GM06990 (cell line): ENCODE measurements at places on chromosomes 2 and 18.

- DNase-seq = no peak
These were observed 195.7 kb upstream of the FANCL start for GRCh38 chr2:58436872-58437271.

DNA sequence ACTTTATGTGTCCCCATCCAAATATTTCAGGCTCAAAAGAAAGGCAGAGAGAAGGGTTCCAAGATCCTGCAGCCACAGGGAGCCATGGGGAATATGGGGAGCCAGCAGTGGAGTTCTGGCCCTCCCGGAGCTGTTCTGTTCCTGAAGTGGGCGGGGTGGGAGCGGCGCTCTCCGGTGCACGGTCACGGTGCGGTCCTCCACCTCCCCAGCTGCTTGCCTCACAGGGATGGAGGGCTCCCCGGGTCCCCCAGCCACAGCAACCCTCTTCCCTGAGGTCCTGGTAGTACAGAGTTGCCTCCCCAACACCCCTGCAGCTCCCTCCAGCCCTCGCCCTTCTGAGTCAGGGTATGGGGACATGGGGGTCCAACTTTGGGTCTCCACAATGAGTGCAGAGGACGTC is 26.2 kb upstream of the SNED1 start:
- DNase-seq = no peak

- DNase-seq = no peak
These were observed 371.8 kb upstream of the GCFC2 start for GRCh38 chr2:76082509-76082908.

- no peak for DNase-seq
These were observed 107.5 kb downstream of the DTNA start for GRCh38 chr18:34817636-34818035.

- no peak for DNase-seq
These were observed 12.8 kb upstream of the GCG start for GRCh38 chr2:162164802-162165201.

GRCh38 chr2:45496869-45497268 is 114.2 kb downstream of the SRBD1 start:
- DNase-seq = no peak

DNA sequence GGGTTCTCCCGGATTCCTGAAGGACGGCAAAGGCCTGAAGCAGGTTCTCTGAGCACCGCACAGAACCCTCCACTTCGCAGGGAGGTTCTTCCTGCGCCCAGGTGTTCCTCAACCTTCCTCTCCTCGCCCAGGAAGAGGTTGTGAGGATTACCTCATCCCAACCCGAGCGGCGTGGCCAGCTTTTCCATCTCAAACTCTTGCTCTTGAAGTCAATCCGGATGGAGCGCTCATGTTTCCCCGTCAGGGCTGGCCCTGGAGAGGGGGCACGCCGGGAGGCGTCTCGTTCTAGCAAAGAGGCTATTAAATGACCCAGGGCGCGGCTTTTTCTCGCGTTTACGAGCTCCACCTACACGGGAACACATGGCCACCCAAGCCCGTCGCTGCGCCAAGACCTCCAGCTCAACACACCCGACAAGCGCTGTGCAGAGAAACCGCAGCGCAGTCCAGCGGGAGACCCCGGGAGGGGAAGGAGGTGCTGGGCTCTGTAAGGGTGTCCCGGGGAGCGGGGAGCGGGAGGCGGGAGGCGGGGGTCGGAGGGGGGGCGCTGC is 540 bp upstream of the RAB10 start:
- DNase-seq = no peak

DNA sequence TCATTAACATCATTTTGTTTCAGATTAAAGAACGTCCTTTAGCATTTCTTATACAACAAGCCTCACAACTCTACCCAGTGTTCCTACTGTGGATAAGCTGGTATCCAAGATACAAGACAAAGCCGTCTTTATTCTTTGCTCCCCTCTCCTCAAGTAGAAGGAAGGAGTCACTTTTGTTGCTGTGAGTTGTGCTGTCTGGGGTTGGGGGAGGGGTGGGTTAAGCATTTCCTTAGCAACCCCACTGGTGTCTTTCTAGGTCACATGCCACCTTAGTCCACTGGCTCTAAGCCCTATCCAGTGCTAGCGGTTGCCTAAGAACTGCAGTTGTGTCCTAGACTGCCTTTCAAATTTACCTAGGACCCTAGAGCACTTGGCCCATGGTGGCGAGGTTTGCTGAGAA is 155.6 kb upstream of the PIEZO2 start:
- no peak for DNase-seq

DNA sequence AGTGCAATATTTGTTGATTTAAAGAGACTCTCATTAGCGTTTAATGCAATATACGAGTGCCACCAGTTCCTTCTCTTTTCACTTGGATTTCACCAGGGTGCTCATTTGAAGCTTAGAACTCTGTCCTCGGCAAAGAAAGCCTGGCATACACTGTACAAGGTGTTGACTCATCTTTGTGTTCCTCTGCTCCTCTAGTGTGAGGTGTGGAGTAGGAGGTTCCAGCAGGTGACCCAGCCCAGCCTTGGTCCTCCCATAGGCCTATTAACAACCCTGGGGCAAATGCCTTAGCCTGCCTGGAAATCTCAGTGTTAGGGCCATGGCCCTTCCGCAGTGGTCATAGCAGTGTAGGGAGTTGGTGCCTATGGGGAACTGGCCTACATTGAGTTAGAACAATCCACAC is 20.1 kb downstream of the BCL2L11 start:
- DNase-seq = no peak

DNA sequence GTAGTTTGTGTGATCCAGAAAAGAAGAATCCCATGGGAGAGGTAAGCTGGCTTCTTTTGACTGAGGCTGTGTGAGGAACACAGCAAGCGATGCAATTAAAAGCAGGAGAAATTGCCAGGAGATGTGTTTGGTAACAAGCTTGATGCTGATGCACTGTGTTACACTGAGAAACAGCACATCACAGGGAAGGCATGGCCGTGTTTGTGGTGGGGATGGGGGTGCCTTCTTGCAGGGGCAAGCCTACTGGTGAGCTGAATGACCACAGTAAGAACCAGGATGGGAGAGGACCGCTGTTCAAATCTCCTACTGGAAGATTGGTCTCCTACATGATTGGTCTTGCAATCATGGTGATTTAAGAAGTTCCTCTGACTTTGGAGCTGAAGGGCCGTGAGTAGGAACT is 477.7 kb upstream of the HS6ST1 start:
- DNase-seq = no peak

DNA sequence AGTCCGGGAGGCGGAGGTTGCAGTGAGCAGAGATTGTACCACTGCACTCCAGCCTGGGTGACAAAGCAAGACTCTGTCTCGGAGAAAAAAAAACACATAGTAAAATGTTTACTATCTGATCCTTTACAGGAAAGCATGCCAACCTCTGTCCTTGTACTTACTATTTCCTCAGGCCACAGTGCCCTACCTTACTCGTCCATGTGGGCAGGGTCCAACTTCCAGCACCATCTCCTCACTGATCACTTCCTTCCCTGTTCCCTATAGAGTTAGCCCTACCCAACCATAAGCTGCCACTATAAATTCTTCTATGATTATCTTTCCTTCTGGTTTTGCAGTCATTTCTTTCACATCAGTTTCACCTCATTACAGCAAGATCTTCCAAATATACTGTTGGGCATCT is 136.2 kb downstream of the MYO5B start:
- no peak for DNase-seq

DNA sequence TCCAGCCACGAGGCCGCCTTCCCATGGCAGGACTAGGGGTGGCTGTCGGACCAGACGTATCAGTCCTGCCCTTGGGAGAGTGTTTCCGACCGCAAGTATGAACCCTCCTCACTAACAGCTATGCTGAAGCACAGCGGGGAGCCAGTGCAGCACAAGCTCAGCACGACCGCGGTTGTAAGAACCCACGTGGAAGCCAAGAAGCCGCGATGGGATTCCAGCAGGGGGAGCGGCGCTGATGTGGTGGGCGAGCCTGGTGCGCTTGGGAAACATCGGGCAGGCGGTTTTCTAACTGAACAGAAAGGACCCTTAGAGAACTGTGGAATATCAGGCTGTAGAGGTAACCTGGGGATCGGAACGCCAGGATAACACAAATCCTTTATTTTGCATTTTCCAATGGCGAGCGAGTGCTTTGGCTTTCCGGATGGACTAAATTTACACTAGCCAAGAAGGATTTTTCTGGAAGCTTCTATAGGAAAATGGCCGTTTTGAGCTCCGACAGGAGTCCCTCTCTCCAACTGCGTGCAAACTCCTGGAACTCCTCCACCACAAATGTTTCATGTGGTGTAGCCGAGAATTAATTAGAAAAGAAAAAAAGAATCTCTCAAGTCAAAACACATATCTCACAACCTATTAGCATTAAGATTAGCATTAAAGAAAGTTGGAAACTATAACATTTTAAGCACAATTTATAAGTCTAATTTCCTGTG is 132.0 kb upstream of the MYCN start:
- DNase-seq = no peak

- DNase-seq = no peak
These were observed 698 bp upstream of the TMEM237 start for GRCh38 chr2:201644001-201644400.

- DNase-seq = no peak
These were observed 101.8 kb downstream of the CD226 start for GRCh38 chr18:69845593-69846506.

- no peak for DNase-seq
These were observed 125.3 kb upstream of the NRP2 start for GRCh38 chr2:205556841-205557539.

- DNase-seq = no peak
These were observed 48.6 kb downstream of the SPRED2 start for GRCh38 chr2:65383541-65384488.

- DNase-seq = no peak
These were observed 119.0 kb upstream of the ALKAL2 start for GRCh38 chr2:406876-407275.

DNA sequence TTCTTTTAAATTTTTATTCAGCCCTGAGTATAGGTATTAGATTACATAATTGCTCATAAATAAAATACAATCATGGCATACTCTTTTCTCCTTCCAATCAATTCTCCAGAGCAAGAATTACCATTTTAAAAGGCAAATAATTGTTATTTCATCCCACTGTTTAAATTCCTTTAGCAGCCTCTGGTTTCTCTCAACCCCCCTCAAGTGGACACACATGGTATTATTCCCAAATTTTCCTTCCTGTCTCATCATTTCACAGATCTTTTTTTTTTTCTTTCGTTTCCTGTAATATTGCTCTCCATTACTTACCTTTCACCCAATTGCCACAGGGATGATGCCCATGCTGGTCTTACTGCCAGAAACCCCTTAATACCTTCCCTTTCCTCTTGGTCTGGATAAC is 385.2 kb downstream of the RIT2 start:
- DNase-seq = no peak

DNA sequence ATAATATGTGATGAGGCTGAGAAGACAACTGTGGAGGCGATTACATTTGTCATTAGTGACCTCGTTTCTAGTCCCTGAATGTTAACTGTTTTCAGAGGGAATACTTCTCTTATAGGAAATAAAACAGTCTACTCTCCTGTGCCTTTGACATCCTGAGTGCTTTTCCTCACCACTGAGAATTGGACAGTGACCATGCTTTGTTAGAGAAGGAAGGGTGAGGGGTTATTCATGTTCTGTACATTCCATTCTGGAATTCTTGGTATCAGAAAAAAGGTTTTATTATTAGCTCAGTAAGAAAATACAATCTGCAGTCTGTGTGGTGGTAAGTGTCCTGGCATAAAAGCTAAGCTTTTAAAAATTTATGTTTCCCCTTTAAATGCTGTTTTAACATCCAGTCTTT is 58.8 kb downstream of the PARD3B start:
- DNase-seq = no peak

GRCh38 chr2:150718280-150718679 is 230.8 kb upstream of the RND3 start:
- no peak for DNase-seq

DNA sequence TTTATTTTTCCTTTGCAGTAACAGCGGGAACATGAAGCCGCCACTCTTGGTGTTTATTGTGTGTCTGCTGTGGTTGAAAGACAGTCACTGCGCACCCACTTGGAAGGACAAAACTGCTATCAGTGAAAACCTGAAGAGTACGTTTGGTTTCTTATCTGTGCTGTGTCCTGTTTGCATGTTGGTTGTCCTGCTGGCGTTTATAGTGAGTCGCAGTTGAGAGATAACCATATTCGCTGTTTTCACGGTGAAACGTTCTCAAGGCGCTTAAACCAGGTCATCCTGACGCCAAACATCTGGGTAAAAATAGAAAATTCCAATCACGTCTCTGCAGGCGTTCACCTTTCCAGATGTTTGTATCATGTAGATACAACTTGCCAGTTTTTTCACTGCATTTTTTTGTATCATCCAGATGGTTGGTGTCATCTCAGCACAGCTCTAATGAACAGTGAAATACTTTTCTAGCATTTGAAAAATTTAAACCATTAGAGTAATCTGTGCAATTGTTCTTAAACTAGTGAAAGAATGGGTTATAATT is 21.2 kb downstream of the CLUL1 start:
- DNase-seq = no peak
